ENCODE measurements at places on chromosomes 11 and 22.

- no peak for DNase-seq
Observed at GRCh38 chr22:17846326-17846992, 72.2 kb upstream of the BID start.

DNA sequence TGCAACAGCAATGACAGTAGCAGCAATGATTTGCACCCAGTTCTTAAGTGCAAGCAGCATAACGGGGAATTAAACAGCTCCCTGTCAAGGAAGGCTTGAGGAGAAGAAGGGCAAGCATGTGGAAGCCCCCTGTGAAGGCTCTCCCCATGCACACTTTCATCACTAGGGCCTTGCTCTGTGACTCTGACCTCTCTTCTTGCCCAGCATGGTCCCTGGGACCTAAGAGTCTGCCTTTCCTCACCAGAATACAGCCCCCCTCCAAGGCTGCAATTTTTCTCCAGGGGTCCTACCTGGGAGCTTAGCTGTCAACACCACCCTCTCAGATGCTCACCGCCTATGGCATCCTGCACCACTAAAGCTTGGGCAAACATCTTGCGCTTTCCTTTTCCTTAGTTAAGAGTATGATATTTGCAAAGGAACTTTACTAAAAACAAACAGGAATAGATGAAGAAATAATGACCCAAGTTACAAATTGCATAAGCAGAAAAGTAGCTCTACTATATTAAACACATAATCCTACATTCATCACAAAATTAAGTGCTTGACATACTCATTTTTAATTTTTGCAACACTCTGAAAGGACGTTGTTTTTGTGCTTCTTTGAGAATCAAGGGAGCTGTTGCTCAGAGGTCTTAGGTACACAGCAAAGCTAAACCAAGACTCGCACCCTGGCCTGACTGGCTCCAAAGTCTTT is 187.6 kb downstream of the ADAMTS15 start:
- DNase-seq = no peak

DNA sequence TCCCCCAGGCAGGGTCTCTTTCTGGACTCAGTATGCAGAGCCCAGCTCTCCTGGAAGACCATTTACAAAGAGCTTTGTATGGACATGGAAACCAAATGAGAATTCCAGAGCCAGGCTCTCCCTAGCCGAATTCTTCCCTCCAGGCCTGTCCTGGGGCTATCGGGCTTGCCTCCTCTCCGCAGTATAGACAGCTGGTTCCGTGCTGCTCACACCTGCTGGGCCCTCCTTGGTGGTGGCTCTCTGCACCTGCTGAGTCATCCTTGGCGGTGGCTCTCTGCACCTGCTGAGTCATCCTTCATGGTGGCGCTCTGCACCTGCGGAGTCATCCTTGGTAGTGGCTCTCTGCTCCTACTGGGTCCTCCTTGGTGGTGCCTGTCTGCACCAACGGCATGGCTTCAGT is 743.5 kb downstream of the BRD1 start:
- no peak for DNase-seq

DNA sequence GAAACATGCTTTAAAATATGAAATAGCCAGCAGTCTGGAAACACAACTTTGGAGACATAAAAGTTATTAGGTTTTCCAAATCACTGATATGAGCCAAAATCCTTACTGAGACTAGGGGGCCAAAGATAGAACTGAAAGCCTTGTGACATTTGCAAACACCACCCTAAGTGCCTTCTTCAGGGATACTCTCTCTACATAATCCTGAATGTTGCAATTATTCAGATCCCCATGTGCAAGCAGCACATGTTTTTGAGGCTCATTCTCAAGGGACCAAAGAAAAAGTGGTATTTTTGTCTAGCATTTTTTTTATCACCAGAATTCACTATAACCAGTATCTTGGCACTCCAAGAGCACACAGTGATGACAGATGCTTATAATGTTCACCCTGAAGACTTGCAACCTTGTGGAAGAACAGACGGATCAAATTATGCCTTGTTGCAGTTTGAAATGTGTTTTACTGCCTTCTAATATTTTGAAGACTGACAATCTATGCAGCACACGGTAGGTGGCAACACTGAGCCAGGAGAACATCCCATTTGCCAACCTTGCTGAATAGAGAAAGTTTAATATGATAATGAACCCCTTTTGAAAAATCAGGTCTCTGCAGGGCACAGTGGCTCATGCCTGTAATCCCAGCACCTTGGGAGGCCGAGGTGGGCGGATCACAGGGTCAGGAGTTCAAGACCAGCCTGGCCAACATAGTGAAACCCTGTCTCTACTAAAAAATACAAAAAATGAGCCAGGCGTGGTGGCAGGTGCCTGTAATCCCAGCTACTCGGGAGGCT is 78.5 kb downstream of the PLEKHA7 start:
- DNase-seq = no peak

DNA sequence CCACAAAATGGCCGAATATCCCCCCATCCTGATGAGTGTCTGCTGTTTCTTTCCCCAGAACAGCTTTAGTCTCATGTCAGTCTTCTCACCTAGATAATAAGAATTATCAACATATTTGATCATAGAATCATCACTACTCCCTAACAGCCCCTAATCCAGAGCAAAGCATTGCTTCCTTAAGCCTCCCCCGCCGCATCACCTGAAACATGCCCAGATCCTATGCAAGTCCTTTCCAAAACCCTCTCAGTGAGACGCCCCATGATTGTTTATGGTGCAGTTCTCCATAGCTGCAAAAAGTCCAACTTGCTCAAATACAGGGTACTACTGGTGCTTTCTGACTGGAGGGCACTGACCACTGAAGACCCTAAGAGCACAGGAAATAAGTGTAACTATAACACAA is 20.1 kb downstream of the KCNJ1 start:
- no peak for DNase-seq

- no peak for DNase-seq
Observed at GRCh38 chr22:44089717-44090570, 65.8 kb downstream of the PARVB start.

GRCh38 chr11:99682646-99683045 is 661.9 kb downstream of the CNTN5 start:
- DNase-seq = no peak

DNA sequence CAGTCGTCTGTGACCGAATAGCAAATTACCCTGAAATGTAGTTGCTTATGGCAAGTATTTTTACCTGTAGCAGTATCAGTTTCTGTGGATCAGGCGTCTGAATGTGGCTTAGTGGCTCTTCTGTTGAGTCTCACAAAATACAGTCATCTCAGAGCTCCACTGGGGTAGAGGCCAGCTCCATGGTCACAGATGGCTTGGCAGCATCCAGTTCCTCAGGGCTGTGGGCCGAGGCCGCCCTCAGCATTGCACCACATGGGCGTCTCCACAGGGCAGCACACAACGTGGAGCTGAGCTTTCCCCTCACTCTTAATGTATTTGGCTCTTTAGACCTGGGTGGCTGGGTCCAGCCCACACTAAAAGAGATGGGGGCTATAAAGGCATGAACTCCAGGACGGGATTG is 57.8 kb downstream of the SBF1 start:
- DNase-seq = no peak

DNA sequence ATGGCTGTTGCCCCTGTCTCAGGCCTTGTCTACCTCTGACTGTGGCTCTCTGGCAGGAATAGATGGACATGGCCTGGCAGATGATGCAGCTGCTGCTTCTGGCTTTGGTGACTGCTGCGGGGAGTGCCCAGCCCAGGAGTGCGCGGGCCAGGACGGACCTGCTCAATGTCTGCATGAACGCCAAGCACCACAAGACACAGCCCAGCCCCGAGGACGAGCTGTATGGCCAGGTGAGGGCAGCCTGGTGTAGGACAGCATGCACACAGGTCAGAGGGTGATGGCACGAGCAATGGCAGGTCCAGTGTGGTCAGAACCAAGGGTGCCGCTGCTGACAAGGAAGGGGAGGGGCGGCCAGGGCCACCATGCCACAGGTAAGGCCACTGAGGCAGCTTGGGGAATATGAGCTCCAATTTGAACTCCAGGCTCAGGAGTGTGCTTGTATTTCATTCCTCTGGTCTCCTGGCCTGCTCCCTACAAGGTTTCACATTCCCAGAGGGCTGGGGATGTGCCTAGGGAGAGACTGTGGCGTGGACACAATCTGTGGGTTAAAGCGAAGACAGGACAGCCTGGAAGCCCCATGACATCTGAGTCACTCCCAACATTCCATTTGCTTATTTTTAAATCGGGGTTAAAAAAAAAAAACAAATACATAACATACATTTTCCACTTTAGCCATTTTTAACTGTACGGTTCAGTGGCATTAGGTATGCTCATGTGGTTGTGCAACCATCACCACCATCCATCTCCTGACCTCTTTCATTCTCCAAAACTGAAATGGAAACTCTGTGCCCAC is 562 bp downstream of the FOLR3 start:
- DNase-seq = no peak

- DNase-seq = no peak
Observed at GRCh38 chr11:45852712-45853101, 5.4 kb downstream of the CRY2 start.

GRCh38 chr11:32487270-32487669 is 51.9 kb upstream of the WT1 start:
- DNase-seq = no peak

DNA sequence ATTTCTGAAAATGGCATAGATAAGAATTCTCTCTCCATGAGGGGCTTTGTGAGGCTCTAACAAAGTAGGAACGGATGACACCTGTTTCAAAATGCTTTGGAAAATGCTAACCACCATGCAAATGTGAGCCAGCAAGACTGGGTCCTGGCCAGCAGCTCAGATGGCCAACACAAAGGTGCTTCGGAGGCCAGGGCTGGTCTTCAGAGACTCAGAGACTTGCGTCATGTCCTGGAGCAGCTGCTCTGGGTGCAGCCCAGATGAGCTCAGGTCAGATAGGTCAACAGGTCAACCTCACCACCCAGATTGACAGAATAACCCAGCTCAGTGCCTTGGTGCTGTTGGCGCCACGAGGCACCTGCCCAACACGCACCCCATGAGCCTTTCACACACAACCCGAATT is 12.0 kb upstream of the TMEM121B start:
- DNase-seq = no peak

GRCh38 chr22:21726650-21727049 is 8.9 kb downstream of the YPEL1 start:
- DNase-seq = no peak

- DNase-seq = no peak
Observed at GRCh38 chr11:47259232-47259977, 1.6 kb downstream of the NR1H3 start.

- no peak for DNase-seq
Observed at GRCh38 chr11:123833095-123833494, 26.9 kb upstream of the OR6M1 start.

GRCh38 chr11:75453916-75454655 is 21.1 kb upstream of the KLHL35 start:
- DNase-seq = no peak
